DMS79 (cell line): ENCODE measurements at places on chromosomes 7 and 10.

- no peak for DNase-seq
These were observed 133.4 kb upstream of the CSTF2T start for GRCh38 chr10:51832652-51833383.

DNA sequence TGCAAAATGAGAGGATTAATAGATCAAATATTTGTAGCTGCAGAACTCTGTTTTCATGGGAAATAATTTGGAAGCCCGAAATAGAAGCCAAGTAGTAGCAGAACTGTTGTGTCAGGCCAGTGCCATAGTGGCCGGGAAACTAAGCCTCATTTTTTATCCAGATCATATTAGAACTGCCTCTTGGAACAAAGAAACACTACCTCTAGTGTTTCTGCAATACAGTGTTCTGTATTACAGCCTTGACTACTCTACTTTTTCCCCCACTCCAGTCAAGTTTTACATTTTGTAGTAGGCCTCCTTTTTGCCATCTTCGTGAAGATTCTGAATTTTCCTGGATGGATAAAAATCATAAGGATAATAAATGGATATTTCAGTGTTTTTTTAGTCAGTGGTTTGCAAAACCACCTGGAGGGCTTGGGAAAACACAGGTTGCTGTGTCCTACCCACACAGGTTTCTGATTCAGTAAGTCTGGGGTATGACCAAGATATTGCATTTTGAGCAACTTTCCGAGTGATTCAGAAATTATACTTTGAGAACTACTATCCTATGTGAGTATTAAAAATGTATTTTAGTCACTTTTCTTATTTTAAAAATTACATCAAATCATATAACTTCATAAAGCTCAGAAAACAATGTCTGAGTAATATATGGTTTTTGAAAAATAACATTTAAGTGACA, 326.2 kb upstream of the KAT6B start:
- DNase-seq: no peak

- DNase-seq: no peak
These were observed 147.9 kb upstream of the FRMD4A start for GRCh38 chr10:14478604-14479003.

GRCh38 chr7:36473454-36474282, 84.0 kb downstream of the ANLN start:
- no peak for DNase-seq

- no peak for DNase-seq
These were observed 39.8 kb upstream of the EPC1 start for GRCh38 chr10:32386623-32387260.

- no peak for DNase-seq
These were observed 30.7 kb downstream of the ELFN1 start for GRCh38 chr7:1700536-1701333.

- no peak for DNase-seq
These were observed 44.5 kb upstream of the HSPB1 start for GRCh38 chr7:76257973-76258372.

DNA sequence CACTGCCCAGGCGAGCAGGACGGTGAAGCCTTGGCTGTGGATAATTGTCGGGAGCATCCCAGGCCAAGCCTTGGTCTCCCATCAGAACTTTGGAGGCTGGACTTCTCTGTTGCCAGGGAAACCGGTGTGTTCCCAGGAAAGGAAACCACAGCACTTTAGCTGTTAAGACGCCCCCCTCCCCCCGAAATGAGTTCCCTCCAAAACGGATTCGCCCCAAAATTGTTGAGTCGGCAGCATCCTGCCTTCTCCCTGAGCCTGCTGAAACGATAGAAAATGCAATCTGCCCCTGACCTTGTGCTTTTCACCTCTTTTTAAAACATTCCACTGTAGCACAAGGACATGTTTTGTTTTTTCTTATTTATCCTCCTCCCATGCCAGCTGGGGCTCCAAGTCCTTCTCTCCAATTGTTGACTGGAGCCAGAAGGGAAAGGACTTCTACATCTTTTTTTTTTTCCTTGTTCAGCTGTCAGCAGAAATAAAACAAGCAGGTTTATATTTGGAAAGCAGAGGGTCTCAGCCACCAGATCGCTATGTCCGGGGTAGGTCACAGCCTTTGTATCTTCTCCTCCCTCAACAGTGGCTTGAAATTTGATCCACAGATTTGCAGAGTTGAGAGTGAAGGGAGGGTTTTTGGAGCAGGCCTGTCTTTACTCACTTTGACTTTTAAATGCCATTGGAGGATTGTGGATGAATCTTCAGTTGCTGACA, 116.5 kb downstream of the ZMIZ1 start:
- no peak for DNase-seq

- no peak for DNase-seq
These were observed 1.4 kb upstream of the SH3PXD2A start for GRCh38 chr10:103856797-103857170.

DNA sequence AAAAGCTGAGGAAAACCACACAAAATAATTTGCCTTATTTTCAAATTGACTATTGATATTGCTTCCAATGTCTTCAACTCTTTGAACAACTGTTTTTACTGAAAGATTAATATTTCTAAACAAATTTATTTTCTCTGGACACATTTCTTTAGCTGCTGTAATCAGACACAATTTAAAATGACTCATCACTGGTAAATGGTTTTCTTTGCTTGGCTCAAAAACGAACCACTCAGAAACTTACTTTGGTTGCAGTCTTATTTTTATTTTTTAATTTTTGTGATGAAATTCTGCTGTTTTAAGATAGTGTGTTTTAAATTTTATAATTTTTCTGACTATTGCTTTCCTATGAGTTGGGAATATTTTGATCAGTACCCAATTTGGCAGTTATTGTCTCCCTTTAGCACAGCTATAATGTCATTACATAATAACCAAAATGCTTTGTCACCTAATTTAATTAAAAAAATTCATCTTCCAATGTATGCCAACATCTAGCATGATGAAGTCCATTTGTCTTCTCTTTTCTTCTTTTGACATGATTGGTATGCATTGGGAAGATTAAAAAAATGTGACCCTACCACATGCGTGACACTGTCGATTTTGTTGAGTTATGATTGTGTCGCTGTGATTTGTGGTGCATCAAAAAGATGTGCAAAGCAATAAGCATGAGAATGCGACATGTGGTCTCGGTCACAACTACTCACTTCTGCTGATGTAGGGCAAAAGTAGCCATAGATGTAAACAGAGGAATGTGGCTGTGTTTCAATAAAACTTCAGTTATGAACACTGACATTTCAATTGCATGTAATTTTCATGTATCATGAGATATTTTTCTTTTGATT, 222.3 kb downstream of the SUGCT start:
- no peak for DNase-seq

- DNase-seq: no peak
These were observed 144.5 kb downstream of the ADCY1 start for GRCh38 chr7:45718464-45719330.

- DNase-seq: no peak
These were observed 1.1 kb downstream of the GPRIN2 start for GRCh38 chr10:46555366-46555712.

DNA sequence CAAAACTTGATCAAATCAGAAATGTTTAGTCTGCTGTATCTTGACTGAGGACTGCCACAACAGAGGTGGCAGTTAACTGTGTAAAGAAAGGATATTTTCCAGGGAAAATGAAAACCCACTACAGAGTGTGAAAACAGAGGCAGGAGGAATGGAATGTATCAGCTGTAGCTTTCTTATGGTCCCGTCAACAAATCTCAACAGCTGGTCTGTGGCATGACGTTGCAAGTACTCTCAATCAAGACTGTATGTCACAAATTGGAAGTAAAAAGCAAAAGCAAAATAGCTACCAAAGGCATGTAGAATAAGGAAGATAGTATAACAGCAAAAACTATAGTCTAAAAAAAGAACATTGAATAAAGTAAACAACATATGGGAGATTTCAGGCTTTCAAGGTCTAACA, 123.5 kb downstream of the KMT2C start:
- no peak for DNase-seq

DNA sequence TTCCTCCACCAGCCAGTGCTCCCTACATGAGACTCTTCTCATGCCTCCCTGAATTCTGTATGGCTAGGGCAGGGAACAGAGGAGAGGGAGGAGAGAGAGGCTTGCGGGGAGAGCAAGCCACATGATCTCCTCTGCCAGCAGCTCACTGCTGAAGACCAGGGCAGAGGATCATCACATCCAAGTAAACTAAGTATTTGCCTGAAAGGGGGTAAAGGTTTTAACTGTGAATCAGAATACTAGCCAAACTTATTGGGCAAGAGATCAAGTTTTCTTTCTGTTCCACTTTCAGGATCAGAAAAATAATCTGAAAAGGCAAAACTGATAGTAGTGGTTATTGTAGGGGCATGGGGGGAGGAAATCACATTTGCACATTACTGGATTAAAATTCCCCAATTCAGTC, 17.8 kb upstream of the ERCC6 start:
- no peak for DNase-seq

DNA sequence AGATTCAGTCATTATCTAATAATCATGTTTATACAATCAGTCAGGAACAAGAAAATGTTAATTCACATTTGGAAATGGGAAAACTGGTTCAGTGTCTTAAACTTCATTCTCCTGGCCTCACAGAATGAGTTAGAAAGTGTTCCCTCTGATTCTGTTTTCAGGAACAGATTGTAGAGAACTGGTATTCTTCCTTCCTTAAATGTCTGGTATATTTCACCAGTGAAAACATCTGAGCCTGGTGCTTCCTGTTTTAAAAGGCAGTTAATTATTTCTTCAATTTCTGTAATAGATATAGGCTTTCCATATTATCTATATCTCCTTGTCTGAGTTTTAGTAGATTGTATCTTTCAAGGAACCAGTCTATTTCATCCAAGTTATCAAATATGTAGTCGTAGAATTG, 97.1 kb upstream of the TMEM168 start:
- DNase-seq: no peak

GRCh38 chr7:71626206-71626605, 494.3 kb downstream of the GALNT17 start:
- DNase-seq: no peak

- DNase-seq: no peak
These were observed 586.0 kb downstream of the CALN1 start for GRCh38 chr7:71826141-71826540.

DNA sequence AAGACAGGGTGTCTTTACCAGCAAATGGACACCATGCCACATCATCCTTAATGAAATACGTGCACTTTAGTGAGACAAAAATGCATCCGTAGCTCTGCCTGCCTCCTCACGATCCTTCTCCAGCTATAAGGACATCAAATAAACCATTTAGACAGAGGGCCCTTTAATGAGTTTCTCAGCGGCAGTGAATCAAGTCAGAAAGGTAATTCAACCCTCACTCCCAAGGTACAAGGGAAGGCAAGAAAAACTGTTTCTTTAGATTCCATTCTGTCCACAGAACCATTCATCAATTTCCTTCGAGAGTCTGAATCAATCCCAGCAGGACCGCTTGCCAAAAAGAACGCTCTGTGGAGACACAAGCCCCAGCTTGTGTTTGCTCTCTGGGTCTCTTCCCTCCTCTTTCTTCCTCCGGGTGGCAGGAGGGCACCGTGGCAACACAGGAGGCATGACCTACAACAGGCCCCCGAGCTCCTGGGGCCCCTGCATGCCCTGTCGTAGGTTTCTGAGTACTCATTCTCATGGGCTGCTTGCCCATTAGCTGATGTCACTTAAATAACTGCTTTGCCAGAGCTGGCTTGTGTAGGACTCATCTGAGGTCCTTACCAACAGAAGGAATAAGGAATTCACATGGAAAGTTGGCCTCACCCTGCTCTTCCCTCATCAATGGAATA, 297.8 kb upstream of the PRKCQ start:
- no peak for DNase-seq

- no peak for DNase-seq
These were observed 130.3 kb downstream of the SDK1 start for GRCh38 chr7:3431306-3431705.

GRCh38 chr7:155009570-155010157, 6.7 kb upstream of the PAXIP1 start:
- no peak for DNase-seq

DNA sequence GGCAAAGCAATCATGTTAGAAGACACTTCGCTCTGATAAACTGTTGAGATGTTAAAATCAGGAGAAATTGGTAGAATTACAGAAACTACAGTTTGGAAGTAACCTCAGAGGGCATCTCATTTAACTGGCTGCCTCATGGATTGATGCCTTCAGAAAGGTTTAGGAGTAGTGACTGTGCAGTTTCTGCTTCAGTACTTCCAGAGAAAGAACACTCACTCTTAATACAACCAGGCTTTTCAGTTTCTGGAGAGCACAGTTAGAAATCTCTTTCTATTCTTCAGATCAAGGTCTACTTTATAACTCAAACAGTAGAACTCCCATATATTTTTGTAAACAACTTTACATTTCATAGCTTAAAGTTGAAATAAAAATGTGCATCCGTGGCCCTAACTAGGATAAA, 1358.9 kb upstream of the LRRTM3 start:
- no peak for DNase-seq

- no peak for DNase-seq
These were observed 94.4 kb upstream of the SKAP2 start for GRCh38 chr7:26958834-26959233.

DNA sequence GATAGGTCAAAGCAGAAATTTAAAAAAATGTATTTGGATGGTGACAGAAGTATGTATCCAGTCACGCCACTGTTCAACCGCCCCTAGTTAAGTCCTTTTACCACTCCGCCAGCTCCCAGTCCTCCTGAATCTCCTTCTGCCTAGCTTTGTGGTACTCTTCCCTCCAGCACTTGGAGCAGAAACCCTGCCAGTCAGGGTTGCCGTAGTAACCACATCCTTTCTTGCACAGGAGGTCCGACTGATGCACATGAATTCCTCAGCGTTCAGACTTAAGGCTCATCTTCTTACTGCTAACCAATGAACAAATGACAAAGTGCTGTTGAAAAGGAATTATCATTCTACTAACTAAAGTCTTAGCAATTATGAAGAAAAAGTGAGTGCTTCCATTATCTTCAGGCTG, 175.3 kb upstream of the KCTD7 start:
- no peak for DNase-seq

DNA sequence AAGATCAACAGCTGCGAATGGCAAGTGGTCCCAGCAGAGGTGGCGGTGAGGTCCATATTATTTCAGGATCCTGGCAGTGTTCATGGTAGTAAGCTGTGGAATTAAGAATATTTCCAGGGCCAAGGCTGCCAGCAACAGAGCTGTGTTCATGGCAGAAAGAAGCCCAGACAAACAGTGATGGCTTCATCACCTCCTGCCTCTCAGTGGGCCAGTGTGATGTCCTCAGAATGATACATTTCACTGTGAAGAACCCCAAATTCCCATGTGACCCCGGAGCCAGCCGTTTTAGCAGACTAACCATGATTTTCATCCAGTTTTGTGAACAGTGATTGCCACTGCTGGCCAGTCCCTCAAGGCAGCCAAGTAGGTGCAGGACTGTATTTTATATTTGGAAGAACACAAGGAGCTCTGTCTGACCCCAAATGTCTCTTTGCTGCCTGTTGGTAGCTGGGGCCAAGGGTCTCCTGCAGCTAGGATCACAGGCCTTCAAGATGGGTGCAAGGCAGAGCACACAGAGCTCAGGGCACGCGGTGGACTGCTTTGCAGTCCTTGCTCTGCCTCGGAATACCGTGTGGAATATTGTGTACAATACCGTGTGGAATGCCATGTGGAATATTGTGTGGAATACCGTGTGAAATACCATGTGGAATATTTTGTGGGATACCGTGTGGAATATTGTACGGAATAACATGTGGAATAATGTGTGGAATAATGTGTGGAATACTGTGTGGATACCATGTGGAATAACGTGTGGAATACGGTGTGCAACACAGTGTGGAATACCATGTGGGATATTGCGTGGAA, 132.3 kb upstream of the CHST15 start:
- DNase-seq: no peak
